Stimulated activated CD4-positive, alpha-beta T cell treated with anti-CD3 and anti-CD28 coated beads, Interleukin-1b, Interleukin-23, amount 100 ng/mL, for 1 hour (primary cell): ENCODE measurements at places on chromosomes 2 and 18.

DNA sequence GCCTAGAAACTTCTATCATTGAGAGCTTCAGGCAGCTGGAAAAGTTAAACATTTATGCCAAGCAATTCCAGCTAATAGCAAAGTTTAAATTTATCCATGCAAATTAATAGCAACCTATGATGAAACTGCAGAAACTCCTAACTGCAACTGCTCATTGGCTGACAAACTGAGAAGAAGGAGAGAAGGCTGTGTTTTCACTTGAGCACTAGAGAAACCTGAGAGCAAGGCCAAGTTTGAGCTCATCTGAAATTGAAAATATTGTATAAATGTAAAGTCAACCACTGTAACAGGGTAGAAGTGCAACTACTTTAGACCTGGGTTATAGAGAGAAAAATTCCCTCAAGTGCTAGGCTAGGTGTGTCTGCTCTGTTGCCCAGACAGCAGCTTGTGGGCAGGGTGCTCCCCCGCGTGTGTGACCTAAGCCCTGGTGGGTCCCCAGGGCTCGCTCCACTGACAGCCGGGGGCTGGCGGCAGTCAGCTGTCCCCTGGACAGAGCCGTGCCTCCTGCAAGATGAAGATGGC lies 50.2 kb downstream of the CABYR start:
- no peak for DNase-seq

GRCh38 chr2:165567273-165567672 lies 97.8 kb downstream of the CSRNP3 start:
- DNase-seq: no peak

DNA sequence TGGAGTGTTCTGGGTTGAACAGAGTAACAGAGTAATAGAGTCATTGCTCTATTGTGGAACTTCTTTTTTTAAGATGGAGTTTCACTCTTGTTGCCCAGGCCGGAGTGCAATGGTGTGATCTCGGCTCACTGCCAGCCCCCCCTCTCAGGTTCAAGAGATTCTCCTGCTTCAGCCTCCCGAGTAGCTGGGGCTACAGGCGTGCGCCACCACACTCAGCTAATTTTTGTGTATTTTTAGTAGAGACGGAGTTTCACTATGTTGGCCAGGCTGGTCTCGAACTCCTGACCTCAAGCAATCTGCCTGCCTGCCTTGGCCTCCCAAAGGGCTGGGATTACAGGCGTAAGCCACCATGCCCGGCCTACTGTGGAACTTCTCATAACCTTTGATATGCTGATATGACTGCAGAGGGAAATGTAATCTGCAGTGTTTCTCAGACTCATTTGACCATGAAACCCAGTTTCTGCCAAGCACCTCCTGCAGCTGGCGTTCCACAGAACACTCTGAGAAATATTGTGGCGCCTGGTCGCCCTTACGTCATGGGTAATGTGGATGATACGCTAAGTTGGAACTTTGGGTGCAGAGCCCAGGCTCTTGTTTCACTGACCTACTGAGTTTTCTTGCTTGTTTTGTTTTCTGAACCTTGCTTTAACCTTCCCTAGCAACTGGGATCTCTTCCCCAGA lies 213.8 kb downstream of the BCL2 start:
- no peak for DNase-seq

- no peak for DNase-seq
Observed at GRCh38 chr2:197495433-197496134, 4.1 kb downstream of the HSPD1 start.

GRCh38 chr2:71620116-71620515 lies 166.8 kb downstream of the DYSF start:
- DNase-seq: no peak

GRCh38 chr2:29580223-29580622 lies 341.2 kb downstream of the ALK start:
- DNase-seq: no peak

DNA sequence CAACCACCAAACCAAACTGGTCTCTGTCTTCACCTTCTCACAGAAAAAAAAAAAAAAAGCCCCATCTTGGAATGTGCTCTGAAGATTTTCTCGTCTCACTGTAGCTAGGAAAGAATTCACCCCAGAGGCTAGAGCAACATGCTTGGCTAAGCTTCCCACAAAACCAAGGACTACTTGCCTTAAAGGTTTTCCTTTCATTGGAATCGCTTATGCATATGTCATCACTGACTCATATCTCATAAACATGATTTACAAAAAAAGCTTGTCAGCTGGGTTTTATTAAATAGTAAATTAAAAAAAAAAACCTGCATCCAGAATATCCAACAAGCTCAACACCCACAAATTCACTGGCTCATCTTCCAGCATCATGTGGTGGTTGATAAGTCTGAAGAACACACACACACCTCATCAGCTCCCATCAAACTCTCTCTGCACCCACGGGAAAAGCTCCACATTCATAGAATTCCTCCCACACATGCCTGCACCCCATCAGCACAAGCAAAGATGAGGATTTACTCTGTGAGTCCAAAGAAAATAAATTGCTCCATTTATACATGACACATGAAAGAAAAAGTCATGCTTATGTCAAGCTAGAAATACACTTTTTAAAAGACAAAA lies 182.0 kb upstream of the TRIB2 start:
- DNase-seq: no peak
